ENCODE measurements at places on chromosomes 4 and X. TPM values are rescaled to one million over a fixed set of nuclear protein-coding genes. Genes with fewer than 3 reads are reported as not detected.

DNA sequence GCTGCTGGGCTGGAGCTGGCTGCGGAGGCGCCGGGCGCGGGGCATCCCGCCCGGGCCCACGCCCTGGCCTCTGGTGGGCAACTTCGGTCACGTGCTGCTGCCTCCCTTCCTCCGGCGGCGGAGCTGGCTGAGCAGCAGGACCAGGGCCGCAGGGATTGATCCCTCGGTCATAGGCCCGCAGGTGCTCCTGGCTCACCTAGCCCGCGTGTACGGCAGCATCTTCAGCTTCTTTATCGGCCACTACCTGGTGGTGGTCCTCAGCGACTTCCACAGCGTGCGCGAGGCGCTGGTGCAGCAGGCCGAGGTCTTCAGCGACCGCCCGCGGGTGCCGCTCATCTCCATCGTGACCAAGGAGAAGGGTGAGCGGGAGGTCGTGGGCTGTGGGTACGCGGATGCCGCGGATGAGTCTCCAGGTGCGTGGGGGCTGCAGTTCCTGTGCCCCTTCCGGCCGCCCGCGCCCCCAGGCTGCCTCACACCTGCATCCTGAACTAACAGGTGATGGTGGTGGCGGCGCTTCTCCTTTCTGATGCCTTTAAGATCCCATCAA is 499 bp downstream of the CYP2U1 start:
- H3K27ac ChIP-seq, result peak overlapping the region; percentile 84
- peak overlapping the region; percentile 87 for H3K4me3 ChIP-seq
- H3K36me3 ChIP-seq, result no peaks in the 10 kb centered on the region
- H3K27me3 ChIP-seq, result no peaks in the 10 kb centered on the region
- DNase-seq, result peak; percentile 52
- peaks cover 16% of the 10 kb centered on the region for H3K4me1 ChIP-seq

- no peak for DNase-seq
- no peaks in the 10 kb centered on the region for H3K36me3 ChIP-seq
- H3K4me1 ChIP-seq, result no peaks in the 10 kb centered on the region
Measured at GRCh38 chrX:13219991-13220764, 99.7 kb downstream of the ATXN3L start.

DNA sequence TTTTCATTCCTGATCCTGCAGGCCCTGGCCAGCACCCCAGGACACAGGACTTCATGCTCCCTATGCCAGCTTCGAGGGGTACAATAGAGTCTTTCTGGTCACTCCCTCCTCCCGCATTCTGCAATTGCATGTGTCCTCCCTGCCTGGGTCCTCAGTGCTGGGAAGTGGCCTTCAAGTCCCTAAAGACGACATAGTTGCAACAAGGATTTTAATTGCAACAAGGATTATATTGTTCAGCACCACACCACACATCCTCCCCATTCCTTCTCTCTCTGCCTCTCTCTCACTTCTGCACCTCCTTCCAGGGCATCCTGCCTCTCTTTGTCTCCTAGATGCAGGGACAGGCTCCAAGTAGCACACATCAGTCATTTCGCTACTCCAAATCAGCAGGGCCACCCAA is 25.5 kb downstream of the SCD5 start:
- H3K4me3 ChIP-seq, result no peak overlapping the region
- no peaks in the 10 kb centered on the region for H3K27me3 ChIP-seq
- no peak overlapping the region for H3K27ac ChIP-seq
- H3K4me1 ChIP-seq, result no peaks in the 10 kb centered on the region
- H3K36me3 ChIP-seq, result no peaks in the 10 kb centered on the region

DNA sequence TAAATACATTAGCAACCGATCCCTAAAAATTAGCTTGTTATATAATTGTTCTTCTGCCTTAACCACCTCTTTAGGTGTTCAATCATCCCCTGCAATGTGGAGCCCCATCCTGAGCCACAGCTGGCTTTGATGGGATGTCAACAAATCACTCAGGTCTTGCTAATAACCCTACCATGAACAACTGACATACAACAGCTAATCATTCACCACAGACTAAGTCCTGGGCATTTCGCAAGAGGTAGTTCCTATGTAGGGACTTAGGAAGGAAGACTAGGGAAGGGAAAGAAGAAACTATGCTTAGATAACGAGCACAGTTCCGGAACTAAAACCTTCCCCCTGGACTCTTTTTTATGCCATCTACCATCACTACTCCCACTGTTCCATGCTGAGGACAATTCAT is 63.6 kb upstream of the PTCHD1 start:
- H3K36me3 ChIP-seq, result no peaks in the 10 kb centered on the region
- no peak overlapping the region for H3K4me3 ChIP-seq
- H3K27ac ChIP-seq, result no peak overlapping the region
- H3K4me1 ChIP-seq, result no peaks in the 10 kb centered on the region

GRCh38 chr4:23135792-23136645 is 443.3 kb downstream of the GBA3 start:
- H3K27ac ChIP-seq, result no peak overlapping the region
- no peaks in the 10 kb centered on the region for H3K4me1 ChIP-seq
- no peak overlapping the region for H3K4me3 ChIP-seq

GRCh38 chr4:114267976-114268375 is 288.5 kb upstream of the ARSJ start:
- H3K4me3 ChIP-seq, result no peak overlapping the region
- no peaks in the 10 kb centered on the region for H3K27me3 ChIP-seq
- H3K36me3 ChIP-seq, result no peaks in the 10 kb centered on the region
- H3K4me1 ChIP-seq, result no peaks in the 10 kb centered on the region
- H3K27ac ChIP-seq, result no peak overlapping the region

DNA sequence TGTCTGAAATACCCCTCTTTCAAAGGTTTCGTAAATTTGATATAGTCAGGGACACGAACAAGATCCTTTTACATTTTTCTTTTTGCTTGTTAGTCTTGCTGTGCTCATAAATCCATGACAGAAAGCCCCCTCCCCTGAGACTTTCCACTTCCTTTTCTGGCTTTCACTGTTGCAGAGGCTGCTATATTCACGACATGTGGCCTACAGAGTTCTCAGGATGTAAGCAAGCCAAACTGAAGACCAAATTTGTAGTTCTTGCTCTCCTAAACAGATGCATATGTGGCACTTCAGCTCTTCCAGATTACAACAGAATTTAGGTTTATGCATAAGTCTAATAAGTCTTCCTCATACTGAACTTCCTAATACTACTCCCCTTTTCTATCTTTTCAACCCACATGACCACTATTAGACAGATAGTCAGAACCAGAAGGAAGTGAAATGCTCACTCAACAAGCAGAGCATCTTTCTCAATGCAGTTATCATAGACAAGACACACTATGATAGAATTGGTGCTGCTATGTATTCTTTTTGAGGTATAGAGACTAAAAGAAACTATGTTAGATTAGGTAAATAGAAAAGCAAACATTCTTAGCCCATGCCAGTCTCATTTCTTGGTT is 15.0 kb downstream of the BTK start:
- no peaks in the 10 kb centered on the region for H3K36me3 ChIP-seq
- no peaks in the 10 kb centered on the region for H3K27me3 ChIP-seq
- DNase-seq, result no peak
- H3K4me1 ChIP-seq, result no peaks in the 10 kb centered on the region

GRCh38 chr4:31784558-31784957 is 1064.4 kb downstream of the PCDH7 start:
- no peak overlapping the region for H3K4me3 ChIP-seq
- H3K4me1 ChIP-seq, result no peaks in the 10 kb centered on the region
- no peak overlapping the region for H3K27ac ChIP-seq
- no peak for DNase-seq
- H3K36me3 ChIP-seq, result no peaks in the 10 kb centered on the region
- H3K27me3 ChIP-seq, result no peaks in the 10 kb centered on the region

GRCh38 chrX:53047228-53047627 is 1.4 kb upstream of the GPR173 start:
- H3K27me3 ChIP-seq, result no peaks in the 10 kb centered on the region
- DNase-seq, result no peak
- no peaks in the 10 kb centered on the region for H3K36me3 ChIP-seq

DNA sequence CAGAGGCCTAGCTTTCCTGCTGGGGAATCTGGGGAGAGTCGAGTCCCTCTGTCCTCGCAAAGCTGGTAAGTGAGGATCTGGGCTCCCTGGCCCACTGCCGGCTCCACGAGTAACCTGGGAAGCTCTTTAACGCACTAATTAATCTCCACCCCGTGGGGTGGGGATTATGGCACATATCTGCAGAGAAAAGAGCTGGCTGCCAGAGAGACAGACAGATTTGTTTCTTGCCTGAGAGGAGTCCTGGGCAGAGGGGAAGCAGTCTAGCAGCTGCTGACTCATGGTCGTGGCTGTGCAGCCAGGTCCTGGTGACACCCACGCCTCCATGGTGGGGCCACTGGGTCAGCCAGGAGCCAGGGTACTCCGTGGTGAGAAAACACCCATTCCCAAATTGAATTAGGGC is 14.0 kb downstream of the SORCS2 start:
- H3K27me3 ChIP-seq, result no peaks in the 10 kb centered on the region
- no peak overlapping the region for H3K27ac ChIP-seq
- peaks cover 11% of the 10 kb centered on the region for H3K4me1 ChIP-seq
- peak; percentile 41 for DNase-seq

- H3K4me3 ChIP-seq, result no peak overlapping the region
- H3K27me3 ChIP-seq, result no peaks in the 10 kb centered on the region
Measured at GRCh38 chr4:189828081-189828697, 112.5 kb upstream of the FRG1 start.

DNA sequence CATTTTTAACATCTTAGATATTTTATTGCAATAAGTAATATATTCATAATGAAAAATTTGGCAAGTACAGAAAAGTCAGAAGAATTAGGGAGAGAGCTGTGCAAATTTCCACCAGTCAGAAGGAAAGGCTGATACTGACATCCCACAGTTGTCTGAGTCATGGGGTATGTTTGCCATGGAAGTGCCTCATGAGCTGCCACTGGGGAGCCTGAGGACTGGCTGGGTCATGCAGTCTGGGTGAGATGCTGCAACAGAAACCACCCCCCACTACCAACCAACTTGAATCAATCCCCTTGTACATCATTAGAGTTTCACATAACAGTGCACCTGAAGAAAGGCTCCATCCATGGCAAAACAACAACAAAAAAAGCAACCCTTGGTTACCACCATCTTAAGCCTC is 45.2 kb upstream of the ENPP6 start:
- no peaks in the 10 kb centered on the region for H3K27me3 ChIP-seq
- DNase-seq, result no peak
- no peak overlapping the region for H3K4me3 ChIP-seq
- H3K27ac ChIP-seq, result no peak overlapping the region
- H3K36me3 ChIP-seq, result no peaks in the 10 kb centered on the region

DNA sequence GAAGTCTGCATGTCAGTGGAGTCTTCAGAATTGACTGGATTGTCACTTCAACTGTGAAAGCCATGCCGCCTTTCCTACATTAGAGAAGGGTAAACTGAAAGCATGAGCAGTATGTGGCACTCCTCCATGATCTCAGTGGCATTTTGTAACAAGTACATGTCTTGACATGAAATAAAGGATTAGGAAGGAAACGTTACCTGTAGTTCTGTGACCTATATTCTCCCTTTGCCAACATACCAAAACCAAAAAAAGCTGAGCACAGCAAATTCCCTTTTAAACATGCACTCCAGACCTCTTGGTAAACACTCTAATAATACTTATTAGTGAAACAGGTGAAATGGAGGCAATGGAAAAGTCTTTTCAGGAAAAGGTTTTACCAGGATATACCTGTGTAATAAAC is 344.2 kb downstream of the GRIA2 start:
- no peak for DNase-seq
- no peaks in the 10 kb centered on the region for H3K36me3 ChIP-seq
- no peaks in the 10 kb centered on the region for H3K4me1 ChIP-seq
- H3K4me3 ChIP-seq, result no peak overlapping the region
- no peaks in the 10 kb centered on the region for H3K27me3 ChIP-seq

GRCh38 chr4:184960505-184960971 is 57.8 kb upstream of the HELT start:
- H3K27me3 ChIP-seq, result no peaks in the 10 kb centered on the region
- no peaks in the 10 kb centered on the region for H3K36me3 ChIP-seq
- H3K27ac ChIP-seq, result no peak overlapping the region
- no peak for DNase-seq
- no peak overlapping the region for H3K4me3 ChIP-seq

DNA sequence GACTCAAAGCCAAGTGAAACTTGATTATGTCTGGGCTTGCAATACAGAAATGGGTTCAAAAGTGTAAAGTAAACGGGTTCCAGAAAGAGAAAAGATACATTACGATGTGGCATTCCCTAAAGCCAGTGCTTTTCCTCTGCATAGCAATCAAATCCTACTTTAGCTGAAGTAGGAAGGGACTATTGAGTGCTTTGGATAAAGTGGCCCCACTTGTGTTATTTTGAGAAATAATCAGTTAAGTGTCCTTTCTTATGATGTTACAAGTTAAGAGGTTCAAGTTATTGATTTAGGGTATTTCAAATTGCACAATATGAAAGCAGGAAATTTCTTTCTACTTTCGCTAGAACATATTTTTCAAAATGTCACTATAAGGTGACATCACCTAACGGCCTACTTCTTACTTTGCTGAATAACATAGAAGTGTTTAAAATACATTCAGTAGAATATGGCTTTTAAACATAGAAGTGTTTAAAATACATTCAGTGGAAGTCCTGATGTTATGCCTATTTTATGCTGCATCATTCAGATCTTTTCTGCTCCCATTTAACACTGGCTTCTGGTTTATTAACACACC is 235.2 kb downstream of the DTHD1 start:
- H3K27me3 ChIP-seq, result no peaks in the 10 kb centered on the region
- DNase-seq, result no peak
- no peaks in the 10 kb centered on the region for H3K36me3 ChIP-seq
- no peak overlapping the region for H3K4me3 ChIP-seq
- no peak overlapping the region for H3K27ac ChIP-seq

DNA sequence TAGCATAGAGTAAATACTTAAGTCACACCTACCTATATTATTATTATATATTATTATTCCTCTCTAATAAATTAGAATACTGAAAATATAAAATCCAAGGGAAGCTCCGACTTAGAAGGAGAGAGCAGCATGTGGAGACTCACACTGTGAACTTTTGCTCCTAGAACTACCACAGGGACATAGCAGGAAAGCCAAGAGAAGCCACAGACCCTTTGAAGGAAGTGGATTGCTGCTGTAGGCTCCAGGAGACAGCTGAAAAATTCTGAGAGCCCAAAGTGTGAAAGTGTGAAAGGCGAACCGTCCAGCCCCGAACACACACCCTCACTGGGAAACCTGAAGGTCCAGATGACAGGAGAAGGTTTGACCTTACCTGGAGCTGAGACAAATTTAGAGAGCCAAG is 177.0 kb downstream of the FAM13A start:
- no peaks in the 10 kb centered on the region for H3K36me3 ChIP-seq
- no peak overlapping the region for H3K4me3 ChIP-seq
- no peaks in the 10 kb centered on the region for H3K4me1 ChIP-seq
- no peak overlapping the region for H3K27ac ChIP-seq
- no peaks in the 10 kb centered on the region for H3K27me3 ChIP-seq

The RAI2 gene
- 26.5 TPM for total RNA-seq

The AWAT2 gene
- 1.0 TPM for total RNA-seq

The TMEM150C gene
- total RNA-seq, result 6.9 TPM

The ADGRG2 gene
- 1.1 TPM for total RNA-seq

The VEGFC gene
- total RNA-seq, result 16.1 TPM

The MANBA gene
- total RNA-seq, result 68.2 TPM

The PPP3CA gene
- 50.2 TPM for total RNA-seq

The GLOD5 gene
- 0.95 TPM for total RNA-seq

The ANK2 gene
- 14.0 TPM for total RNA-seq

The FAM9C gene
- total RNA-seq, result not detected

The ADRA2C gene
- 2.5 TPM for total RNA-seq

The GLRA3 gene
- not detected for total RNA-seq

The ARX gene
- total RNA-seq, result 0.53 TPM

The TEX28 gene
- not detected for total RNA-seq

Data from lower lobe of right lung (tissue), 2 donors.